ENCODE measurements at places on chromosomes 16 and 17.
A peak's percentile ranks its signal among the peaks of the same experiment; 100 is the strongest.

DNA sequence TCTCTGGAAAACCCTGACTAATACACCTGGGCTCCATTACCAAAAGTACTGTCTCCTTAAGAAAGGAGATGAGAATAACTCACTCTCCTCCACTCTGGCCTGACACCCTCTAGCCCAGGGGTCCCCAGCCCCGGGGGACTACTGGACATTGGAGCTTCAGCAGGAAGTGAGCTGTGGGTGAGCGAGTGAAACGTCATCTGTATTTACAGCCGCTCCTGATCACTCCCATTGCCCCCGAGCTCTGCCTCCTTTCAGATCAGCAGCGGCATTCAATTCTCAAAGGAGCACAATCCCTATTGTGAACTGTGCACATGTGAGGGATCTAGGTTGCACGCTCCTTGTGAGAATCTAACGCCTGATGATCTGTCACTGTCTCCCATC, 126.3 kb upstream of the TNRC6C start:
- no peak for DNase-seq

- no peak for DNase-seq
Measured at GRCh38 chr17:43873091-43873490, 26.1 kb downstream of the CD300LG start.

DNA sequence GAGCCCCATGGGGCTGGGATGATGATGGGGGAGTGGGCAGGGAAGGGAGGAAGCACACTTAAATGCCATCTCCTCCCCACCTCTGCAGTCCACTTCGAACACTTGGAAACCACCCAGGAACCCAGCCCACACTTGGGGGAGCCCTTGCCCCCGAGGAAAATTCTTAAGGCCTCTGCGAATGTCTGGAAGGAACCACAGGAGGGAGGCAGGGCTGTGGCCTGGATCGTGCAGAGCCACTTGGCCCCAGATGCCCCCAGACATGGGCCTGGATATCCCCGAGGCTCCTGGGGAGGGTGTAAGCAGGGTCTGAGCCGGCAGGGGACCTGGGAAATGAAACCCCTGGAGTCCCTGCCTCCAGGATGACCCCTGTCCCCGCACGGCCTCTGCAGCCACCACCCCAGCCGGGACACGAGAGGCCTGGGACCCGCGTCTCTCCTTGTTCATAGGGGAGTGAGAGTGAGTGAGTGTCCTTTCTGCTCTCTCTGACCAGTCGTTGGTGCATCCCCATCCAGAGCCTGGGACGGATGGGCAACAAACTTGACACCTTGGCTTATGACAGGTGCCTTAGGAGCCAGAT, 11.8 kb upstream of the MTSS2 start:
- DNase-seq = no peak

GRCh38 chr17:47712330-47713023, 18.5 kb downstream of the TBKBP1 start:
- no peak for DNase-seq

- DNase-seq = no peak
Measured at GRCh38 chr17:79077587-79077986, 3.0 kb downstream of the ENGASE start.

DNA sequence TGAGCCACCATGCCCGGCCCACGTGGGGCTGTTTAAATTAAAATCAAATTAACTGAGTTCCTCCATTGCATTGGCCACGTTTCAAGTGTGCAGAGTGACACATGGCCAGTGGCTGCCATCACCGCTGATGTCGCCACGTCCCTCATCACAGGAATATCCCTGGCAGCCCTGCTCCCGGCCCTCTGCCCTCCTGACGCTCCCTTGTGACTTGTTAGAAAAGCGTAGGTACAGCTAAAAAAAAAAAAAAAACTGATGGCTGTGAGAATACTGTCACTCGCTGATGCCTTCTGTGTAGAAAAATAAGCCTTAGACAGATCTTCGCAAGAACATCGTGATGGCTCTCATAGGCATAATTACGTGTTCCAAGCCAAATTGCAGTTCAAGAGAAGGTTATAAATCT, 21.7 kb downstream of the CARHSP1 start:
- no peak for DNase-seq

DNA sequence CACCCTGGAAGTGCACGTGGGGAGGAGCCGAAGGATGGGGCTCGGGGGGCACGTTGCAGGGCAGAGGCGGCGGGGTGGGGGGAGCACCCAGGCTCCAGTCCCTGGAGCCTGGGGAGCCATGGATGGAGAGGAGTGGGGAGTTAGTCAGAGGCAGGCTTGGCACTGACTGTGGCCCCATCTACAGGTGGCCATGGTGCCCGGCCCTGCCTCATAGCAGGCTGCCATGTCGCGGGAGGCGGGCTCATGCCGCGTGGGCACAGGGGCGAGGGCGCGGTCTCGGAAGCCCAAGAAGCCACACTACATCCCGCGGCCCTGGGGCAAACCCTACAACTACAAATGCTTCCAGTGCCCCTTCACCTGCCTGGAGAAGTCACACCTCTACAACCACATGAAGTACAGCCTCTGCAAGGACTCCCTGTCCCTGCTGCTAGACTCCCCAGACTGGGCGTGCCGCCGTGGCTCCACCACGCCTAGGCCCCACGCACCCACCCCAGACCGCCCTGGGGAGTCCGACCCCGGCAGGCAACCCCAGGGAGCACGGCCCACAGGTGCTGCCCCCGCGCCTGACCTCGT, 3.0 kb downstream of the PRR35 start:
- no peak for DNase-seq

DNA sequence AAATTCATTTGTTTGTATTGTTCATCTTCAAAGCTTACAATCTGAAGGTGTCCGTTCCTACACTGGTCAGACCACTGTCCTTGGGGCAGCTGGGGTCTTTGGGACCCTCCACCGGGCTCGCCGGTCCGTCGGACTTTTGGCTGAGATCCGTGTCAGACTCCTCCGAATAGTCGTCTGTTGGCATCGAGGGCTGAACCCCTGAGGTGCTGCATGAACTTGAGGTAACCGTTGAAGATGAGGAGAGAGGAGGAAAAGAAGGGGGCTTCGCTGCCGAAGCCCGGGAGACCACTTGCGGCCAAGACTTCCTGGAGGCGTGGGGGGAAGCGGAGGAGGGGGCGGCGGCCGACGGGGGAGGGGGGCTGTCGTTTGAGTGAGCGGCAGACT, 260.8 kb downstream of the ZFHX3 start:
- no peak for DNase-seq

DNA sequence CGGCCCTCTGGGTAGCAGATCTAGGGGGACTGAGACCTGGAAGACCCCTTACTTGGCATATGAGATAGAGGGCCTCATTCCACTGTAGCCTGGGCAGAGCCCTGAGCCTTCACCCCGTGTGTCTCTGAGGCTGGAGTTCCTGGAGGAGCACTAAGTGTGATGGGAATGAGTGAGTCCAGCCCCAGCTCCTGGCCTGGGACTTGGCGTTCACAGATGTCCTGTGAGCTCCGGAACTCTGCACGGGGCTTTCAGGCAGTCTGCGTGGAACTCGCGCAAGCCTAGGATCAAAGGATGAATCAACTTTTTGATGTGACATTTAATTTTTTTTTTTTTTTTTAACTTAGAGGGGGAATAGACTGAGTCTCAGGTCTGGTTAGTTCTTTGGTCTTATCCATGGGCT, 1.8 kb downstream of the NKD1 start:
- no peak for DNase-seq

- DNase-seq = no peak
Measured at GRCh38 chr16:22417019-22417418, 42.6 kb upstream of the CDR2 start.

- peak; percentile 81 for DNase-seq
Measured at GRCh38 chr16:51151435-51151960, 428 bp upstream of the SALL1 start.

DNA sequence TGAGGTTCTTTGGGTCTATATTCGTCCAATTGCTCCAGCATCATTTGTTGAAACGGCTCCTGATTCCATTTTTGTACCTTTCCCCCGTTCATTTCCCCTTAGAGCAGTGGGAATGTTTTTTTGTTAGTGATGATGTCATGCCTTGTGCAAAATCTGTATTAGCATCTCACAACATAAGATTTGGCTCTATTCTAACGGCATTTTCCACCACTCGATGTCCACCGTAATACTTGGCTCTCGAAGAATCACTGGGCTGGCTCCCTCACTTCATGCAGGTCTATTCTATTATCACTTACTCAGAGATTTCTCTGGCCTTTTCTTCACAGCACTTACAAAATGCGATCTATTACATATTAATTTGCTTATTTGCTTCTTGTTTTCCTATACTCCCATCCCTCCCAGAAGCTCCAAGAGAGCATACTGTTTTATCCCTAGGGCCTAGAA, 571 bp upstream of the NME1 start:
- DNase-seq = peak; percentile 67

DNA sequence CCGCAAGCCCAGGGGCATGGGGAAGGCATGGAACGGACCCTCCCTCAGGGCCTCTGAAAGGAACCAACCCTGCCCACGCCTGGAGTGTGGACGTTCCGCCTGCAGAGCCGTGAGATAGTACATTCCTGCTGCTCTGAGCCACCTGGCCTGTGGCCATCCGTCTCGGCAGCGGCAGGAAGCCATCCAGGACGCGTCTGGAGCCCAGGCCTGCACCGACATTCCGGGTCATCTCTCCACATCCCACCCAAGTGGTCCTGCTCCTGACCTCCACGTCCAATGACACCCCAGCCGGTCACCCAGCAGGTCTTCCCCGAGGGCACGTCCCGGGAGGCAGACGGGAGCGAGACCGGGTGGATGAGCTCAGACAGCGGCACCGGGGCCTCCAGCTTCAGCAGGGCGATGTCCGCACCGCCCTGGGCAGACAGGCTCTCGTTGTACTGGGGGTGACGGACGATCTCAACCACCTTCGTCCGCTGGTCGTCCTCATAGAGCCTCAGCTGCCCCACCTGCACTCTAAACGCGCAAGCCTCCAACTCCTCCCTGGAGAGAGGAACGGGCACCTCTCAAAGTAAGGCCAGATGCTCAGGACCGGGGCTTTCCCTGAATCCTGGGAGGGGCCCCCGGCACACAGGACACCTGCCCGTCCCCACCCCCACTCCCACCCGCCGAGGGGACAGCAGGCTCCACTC, 21.3 kb upstream of the UBE2I start:
- peak; percentile 55 for DNase-seq

- no peak for DNase-seq
Measured at GRCh38 chr16:73033271-73033998, 14.5 kb downstream of the ZFHX3 start.

GRCh38 chr17:74192950-74193781, 10.3 kb upstream of the RPL38 start:
- no peak for DNase-seq

All from left forelimb (tissue), 1 donor.